Cerebellar nuclear complex (tissue), 1 donor: ENCODE measurements at places on chromosomes 1 and 21.

DNA sequence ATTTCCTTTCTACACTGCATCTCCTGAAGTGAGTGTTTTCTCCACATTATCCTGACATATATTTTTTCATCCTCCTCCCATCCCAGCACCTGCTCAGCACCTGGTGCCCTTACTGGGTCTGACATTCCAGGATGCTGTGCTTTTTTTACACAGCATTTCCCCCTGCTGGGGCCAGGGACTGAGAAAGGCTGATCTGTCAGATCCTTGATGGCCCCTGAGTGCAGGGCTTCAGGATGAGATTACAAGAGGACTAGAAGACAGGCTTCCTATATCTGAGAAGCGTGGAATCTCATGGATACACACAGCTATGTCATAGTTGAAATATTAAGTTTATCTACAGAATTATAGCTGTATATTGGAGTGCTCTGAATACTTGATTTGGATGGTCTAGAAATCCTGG, 24.4 kb downstream of the RCAN1 start:
- DNase-seq = no peak

GRCh38 chr1:184854496-184855140, 100.0 kb upstream of the EDEM3 start:
- DNase-seq = peak; percentile 33

GRCh38 chr1:20604678-20605077, 15.8 kb downstream of the CDA start:
- DNase-seq = no peak

GRCh38 chr1:17451731-17452130, 12.3 kb upstream of the RCC2 start:
- no peak for DNase-seq

- no peak for DNase-seq
Observed at GRCh38 chr1:176033881-176034280, 173.2 kb downstream of the COP1 start.

GRCh38 chr1:50700621-50701020, 259.4 kb downstream of the FAF1 start:
- no peak for DNase-seq

DNA sequence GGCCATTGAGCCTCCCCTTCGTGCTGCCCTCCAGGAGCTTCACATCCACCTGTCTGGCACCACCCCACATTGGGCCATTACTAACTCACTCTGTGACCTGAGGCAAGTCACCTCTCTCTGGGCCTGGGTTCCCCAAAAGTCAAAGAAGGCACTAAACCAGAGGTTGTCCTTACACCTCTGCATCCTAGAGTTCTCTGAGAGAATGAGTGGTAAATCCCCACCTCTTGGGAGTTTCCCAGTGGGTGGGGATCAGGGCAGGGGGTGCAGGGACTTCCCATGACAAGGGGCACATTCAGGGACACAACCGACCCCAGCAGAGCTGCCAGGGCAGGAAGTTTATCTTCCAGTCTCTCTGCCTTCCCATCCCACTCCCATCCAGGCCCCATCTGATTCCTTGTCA, 99.7 kb downstream of the EPHB2 start:
- no peak for DNase-seq

GRCh38 chr1:82934074-82934473, 1064.9 kb downstream of the TTLL7 start:
- DNase-seq = no peak

- DNase-seq = no peak
Observed at GRCh38 chr1:33244143-33244808, 12.0 kb upstream of the ZNF362 start.

DNA sequence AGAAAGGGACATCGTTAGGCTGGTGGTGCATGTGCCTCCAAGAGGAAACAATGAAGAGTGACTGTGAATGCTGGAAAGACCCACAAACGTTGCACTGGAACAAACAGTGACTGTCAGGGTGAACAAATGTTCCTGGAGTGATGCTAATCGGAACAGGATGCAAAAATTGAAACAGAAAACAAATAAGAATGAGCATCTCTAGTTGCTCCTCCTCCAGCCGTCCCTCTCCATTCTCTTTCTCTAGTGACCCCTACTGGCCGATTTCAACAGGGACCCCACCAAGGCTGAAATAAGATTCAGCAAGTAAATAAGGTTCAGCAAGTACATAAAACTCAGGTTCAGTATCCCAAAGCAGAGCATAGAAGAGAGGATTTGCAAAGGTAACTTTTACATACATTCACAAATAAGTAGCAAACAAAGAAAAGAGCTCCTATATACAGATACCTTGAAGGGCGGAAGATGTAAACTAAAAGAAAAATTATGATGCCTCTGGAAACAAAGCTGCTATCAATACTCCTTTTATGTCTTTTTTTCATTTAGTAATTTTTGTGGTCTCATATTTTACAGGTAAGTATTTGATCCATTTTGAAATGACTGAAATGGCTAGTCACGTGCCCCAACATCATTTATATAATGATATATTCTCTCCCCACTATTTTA, 836.1 kb upstream of the ADAMTS5 start:
- DNase-seq = no peak

DNA sequence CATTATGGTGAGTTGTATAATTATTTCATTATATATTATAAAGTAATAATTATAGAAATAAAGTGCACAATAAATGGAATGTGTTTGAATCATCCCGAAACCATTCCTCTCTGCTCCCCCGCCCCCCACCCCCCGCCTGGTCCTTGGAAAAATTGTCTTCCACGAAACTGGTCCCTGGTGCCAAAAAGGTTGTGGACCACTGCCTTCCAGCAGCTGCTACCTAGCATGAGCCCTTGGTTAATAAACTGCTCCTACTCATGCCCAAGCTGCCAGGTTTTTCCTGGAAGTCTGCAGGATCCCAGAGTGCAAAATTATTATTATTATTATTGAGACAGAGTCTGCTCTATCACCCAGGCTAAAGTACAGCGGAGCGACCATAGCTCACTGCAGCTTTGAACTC, 6.8 kb upstream of the IFNGR2 start:
- DNase-seq = no peak

GRCh38 chr21:41092312-41092711, 75.6 kb upstream of the BACE2 start:
- no peak for DNase-seq

DNA sequence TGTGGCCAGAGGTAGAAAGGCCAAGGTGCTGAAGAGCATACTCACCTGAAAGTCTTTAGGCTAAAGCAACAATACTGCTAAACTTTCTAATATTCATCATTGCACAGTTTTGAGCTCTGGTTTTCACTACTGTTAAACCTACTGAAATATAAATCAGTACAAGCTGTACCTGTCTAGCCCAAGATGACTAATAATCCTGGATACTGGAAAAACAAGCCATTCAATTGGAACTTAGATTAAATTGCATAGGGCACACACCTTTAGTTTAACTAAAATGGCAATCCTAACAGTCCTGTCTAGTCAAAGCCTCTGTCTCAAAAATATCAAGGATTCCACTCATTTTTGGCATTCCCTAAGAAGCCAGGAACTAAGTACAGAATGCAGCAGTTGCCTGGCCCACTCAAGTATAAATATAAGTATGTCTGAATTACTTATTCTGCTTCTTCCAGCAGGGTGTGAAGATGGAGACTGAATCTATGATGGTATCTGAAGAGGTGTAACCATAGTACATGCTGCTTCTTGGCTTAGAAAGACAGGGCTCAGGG, 3.1 kb downstream of the CHML start:
- no peak for DNase-seq

GRCh38 chr1:9929431-9930385, 13.5 kb downstream of the LZIC start:
- no peak for DNase-seq

- DNase-seq = no peak
Observed at GRCh38 chr1:171922999-171923398, 81.7 kb downstream of the DNM3 start.

- DNase-seq = no peak
Observed at GRCh38 chr1:23444104-23444533, 19.6 kb upstream of the TCEA3 start.

GRCh38 chr1:31587720-31588423, 11.6 kb downstream of the TINAGL1 start:
- no peak for DNase-seq

DNA sequence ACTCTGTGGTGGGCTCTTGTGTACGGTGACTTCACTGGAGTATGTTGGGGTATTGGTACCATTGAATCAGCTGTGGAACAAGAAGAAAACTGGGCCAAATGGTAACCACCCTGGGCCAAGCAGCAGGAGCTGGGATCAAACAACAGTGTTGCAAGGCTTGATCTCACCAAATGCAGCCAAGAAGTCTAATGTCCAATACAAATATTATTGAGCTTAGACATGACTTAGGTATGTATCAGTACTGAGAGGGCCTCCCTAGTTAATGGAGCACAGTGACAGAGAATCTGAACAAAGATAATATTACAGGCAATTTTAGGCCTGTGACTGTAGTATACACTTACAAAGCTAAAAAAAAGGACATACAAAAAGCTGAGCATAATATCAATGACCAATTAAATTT, 604.8 kb downstream of the PLA2G4A start:
- DNase-seq = no peak

DNA sequence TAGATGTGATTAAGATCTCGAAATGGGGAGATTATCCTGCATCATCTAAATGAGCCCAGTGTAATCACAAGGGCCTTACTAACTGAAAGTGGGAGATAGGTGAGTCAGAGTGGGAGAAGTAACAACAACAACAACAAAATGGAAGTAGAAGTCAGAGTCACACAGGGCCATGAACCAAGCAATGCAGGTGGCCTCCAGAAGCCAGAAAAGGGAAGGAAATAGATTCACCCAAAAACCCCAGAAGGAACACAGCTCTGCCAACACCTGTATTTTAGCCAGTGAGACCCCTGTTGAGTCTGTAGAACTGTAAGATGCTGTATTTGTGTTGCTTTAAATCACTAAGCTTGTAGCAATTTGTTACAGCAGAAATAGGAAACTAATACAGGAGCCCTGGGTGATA, 4.1 kb downstream of the TAGLN2 start:
- DNase-seq = no peak

- no peak for DNase-seq
Observed at GRCh38 chr1:54710841-54711240, 4.8 kb upstream of the TTC4 start.

- DNase-seq = no peak
Observed at GRCh38 chr1:151655371-151655770, 43.5 kb downstream of the SNX27 start.

DNA sequence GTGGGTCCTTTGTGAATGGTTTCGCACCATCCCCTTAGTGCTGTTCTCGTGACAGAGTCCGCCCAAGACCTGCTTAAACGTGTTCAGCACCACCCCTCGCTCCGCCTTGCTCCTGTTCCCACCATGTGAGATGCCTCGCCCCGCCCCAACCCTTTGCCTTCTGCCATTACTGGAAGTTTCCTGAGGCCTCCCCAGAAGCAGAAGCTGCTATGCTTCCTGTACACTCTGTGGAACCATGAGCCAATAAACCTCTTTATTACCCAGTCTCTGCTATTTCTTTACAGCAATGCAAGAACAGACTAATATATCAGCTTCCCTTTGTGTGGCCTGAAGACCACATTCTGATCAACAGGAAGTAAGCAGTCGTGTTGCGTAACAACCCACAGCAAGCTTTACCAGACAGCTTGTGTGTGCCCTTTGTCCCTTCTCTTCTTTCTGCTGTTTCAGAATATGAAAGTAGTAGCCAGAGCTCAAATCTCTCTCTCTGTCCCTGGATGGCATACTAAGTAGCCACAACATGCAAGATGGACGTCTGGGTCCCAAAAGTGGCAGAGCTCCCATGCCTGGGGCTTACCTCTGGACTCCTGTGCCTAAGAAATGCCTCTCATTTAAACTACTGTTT, 14.1 kb downstream of the HENMT1 start:
- no peak for DNase-seq

- no peak for DNase-seq
Observed at GRCh38 chr1:110548381-110548780, 29.4 kb upstream of the KCNA10 start.

GRCh38 chr1:116325104-116325503, 47.9 kb upstream of the ATP1A1 start:
- no peak for DNase-seq

- DNase-seq = no peak
Observed at GRCh38 chr1:86933562-86934377, 19.3 kb downstream of the HS2ST1 start.

- DNase-seq = no peak
Observed at GRCh38 chr1:155123801-155124200, 3.9 kb upstream of the EFNA1 start.

DNA sequence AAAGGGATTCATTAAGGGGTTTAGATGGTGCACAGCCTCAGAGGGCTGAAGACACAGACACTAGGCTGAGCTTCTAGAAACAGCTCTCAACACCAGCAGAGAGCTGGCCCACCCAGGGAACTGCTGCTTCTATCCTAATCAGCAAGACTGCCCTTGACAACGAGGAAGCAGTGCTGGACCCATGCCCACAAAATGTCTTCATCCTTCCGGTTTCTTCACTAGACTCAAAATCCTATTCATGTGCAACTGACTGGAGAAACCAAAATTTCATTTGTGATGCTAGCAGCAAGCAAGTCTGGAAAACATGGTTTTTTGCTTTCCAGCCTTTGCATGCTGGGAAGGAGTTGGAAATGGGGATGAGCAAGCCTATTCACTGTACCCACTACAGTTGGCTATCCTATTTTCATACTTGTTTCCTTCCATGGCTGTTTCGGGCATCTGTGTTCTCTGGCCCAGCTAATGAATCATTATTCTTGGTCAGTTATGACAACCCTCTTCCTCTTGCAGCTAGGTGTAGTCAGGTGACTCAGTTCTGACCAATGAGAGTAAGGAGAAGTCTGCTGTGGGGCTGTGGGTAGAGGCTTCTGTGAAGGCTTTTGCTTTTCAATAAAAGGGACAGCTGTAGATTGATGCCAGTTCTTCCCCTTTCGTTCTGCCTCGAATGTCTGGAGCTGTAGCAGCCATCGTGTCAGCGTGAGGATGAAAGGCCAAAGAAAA, 14.6 kb upstream of the TMEM61 start:
- no peak for DNase-seq

GRCh38 chr1:16229976-16230740, 6.8 kb downstream of the CPLANE2 start:
- no peak for DNase-seq

DNA sequence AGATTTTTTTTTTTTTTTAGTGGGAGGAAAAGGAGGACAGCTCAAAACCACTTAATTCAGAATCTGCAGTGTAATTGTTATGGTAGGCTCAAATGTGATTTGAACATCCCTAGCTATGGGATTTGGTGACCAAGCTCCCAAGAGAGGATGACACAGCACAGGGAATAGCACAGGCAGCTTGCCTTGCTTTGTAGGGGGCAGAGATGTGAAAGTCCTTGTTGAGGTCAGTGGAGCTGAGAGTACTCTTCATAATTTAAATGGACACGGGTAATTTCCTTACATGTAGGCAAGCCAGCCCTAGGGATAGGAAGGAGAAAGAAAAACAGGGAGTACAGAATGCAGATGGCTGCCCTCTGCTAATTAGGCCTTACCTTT, 3.2 kb upstream of the UCK2 start:
- no peak for DNase-seq

GRCh38 chr1:89147678-89148658, 22.1 kb upstream of the GBP2 start:
- DNase-seq = no peak

- DNase-seq = no peak
Observed at GRCh38 chr1:223378754-223379153, 14.5 kb upstream of the CCDC185 start.
